ENCODE measurements at places on chromosomes 1 and 21. TPM values are rescaled to one million over a fixed set of nuclear protein-coding genes. Genes with fewer than 3 reads are reported as not detected.

GRCh38 chr1:10429868-10430215, 391 bp upstream of the CENPS start:
- H3K4me1 ChIP-seq: peaks cover 20% of the 10 kb centered on the region
- DNase-seq: no peak
- no peaks in the 10 kb centered on the region for H3K27me3 ChIP-seq
- peak overlapping the region; percentile 82 for H3K27ac ChIP-seq
- H3K4me3 ChIP-seq: peak overlapping the region; percentile 95

SMCP gene
- not detected for total RNA-seq

- peak overlapping the region; percentile 93 for H3K27ac ChIP-seq
- H3K27me3 ChIP-seq: no peaks in the 10 kb centered on the region
- peaks cover 54% of the 10 kb centered on the region for H3K4me1 ChIP-seq
- DNase-seq: peak; percentile 86
- H3K4me3 ChIP-seq: peak overlapping the region; percentile 4
- H3K36me3 ChIP-seq: peaks cover 19% of the 10 kb centered on the region
These were observed 3.1 kb downstream of the ADAMTSL4 start for GRCh38 chr1:150552128-150552910.

- H3K27me3 ChIP-seq: peaks cover 47% of the 10 kb centered on the region
- H3K36me3 ChIP-seq: no peaks in the 10 kb centered on the region
These were observed 710.6 kb downstream of the MATN1 start for GRCh38 chr1:30012455-30013440.

GRCh38 chr1:107727866-107728265, 237.1 kb downstream of the VAV3 start:
- H3K27me3 ChIP-seq: no peaks in the 10 kb centered on the region
- no peaks in the 10 kb centered on the region for H3K4me1 ChIP-seq
- H3K27ac ChIP-seq: no peak overlapping the region
- H3K4me3 ChIP-seq: no peak overlapping the region
- DNase-seq: no peak
- H3K36me3 ChIP-seq: no peaks in the 10 kb centered on the region

FGR gene
- total RNA-seq: 3.5 TPM

SLC1A7 gene
- 0.44 TPM for total RNA-seq

- no peaks in the 10 kb centered on the region for H3K36me3 ChIP-seq
- no peak overlapping the region for H3K4me3 ChIP-seq
- peaks cover 6% of the 10 kb centered on the region for H3K27me3 ChIP-seq
- DNase-seq: no peak
- H3K4me1 ChIP-seq: no peaks in the 10 kb centered on the region
- H3K27ac ChIP-seq: no peak overlapping the region
These were observed 55.2 kb downstream of the RNF220 start for GRCh38 chr1:44460107-44460882.

DNA sequence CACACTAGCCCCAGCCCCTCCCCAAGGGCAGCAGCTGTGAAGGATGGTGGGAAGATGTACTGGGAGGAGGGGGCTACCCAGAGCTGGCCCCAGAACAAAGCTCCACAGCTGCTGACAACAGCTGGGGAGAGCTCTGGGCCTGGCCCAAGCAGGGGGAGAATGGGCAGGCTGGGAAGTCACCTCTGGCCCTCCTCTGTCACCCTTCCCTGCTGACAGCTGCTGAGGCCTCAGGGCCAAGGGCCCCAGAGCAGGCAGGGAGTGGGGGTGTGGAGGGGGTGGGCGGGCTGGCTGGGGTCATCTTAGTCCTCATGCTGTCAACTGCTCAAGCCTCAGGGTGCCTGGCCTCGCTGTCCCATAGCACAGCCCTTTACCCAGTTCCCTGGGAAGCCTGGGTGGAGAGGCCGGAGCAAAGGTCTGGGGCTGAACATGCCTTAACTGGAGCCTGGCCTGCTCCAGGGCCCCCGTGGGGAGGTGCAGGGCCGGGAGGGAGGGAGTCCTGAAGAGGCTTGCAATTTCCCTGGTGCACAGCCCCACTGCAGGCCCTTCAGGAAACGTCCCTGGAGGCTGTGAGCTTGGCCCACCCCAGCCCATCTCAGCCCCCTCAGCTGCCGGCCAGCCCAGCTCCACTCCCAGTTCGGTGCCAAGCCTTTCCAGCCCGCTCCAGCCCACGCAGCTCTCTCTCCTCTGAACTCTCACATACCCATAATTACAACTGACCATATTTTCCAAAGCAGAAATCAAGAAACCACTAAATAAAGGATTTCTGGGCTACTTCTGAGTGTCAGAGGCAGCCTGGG, 25.7 kb downstream of the HSPG2 start:
- H3K36me3 ChIP-seq: peaks cover 4% of the 10 kb centered on the region
- peak; percentile 82 for DNase-seq
- no peaks in the 10 kb centered on the region for H3K27me3 ChIP-seq
- H3K27ac ChIP-seq: peak overlapping the region; percentile 90

AK4 gene
- 168 TPM for total RNA-seq

ADAM30 gene
- not detected for total RNA-seq

OR2T11 gene
- not detected for total RNA-seq

FBLIM1 gene
- 89.1 TPM for total RNA-seq
